ENCODE measurements at places on chromosomes 7 and 10. TPM values are rescaled to one million over a fixed set of nuclear protein-coding genes. Genes with fewer than 3 reads are reported as not detected.

KLHDC10 gene
- 26.4 TPM for total RNA-seq

- no peak for DNase-seq
Observed at GRCh38 chr7:102291916-102292267, 5.2 kb downstream of the SH2B2 start.

DNA sequence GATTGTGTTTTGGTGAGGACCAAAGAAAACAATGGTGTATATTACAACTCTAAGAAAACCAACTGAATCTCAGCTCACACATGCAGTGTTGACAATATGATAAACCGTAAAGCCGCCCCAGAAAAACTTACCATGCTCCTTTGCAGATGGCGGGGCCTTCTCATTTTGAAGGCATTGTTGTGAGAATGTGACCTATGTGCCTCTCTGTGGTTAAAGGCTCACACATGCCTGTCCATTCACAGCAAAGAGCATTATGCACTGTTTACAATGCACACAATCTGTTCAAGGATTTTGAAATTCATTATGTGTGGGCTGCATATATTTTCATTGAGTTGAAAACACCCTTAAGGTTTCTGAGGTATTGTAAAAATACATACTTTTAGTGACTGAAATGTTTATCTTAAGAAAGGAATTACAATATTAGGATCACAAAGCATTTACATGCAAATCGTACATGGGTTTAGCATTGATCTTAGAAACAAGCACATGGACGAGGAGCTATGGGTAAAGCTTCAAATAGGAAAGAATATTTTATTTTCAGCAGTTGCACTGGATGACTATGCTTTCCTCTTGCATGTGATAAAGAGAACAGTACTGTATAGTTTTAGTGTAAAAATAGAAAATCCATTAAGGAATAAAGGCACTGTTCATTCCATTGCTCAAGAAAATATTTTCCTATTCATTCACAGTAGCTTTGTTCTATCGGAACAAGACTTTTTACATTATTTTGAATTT lies 334.3 kb downstream of the ARL4A start:
- peak; percentile 7 for DNase-seq

- DNase-seq, result peak; percentile 9
Observed at GRCh38 chr10:118163217-118163616, 116.5 kb upstream of the RAB11FIP2 start.

DNA sequence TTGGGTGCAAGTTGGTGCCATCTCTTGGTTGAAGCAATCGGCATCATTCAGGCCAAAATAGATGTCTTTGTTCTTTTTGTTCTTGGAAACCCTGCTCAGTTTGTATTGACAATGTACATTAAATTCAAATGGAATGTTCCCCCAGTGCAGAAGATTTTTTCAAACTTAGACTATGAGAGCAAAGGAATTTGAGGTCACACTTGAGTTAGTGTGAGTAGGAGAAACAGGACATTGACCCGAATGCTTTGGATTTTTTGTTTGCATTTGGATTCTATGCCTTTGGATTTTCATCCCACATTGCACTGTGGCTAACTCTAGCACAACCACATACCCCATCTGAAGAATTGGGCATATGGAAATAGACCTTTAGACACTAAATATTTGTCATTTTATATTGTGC lies 480.0 kb downstream of the GALNT17 start:
- no peak for DNase-seq

DNA sequence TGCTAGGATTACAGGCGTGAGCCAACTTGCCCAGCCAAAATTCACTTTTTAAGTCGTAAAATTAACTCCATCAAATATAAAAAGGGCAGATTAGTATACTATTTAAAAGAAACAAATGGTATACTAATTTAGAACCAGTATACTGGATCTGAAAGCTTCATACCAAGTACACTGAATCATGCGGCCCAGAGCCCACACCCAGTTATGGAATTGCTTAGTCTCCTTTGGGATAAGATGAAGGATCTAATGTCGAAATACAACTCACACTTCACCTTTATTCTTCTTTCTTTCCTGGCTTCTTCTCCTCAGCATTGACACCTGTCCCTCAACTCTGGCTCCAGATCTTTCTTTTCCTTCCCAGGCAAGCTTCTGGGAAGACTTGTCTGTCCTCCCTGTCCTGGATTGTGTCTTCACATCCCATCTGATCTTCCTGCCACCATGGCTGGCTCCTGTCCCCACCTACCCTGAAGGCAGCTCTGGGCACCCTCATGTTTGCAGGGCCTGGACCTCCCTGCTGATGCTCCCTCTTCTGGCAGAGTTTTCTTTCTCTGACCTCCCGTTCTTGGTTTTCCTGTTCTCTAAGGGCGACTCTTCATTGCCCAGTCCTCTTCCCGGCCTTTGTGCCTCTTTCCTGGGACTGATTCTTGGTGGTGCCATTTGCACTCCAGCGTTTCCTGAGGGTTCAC lies 57.8 kb upstream of the CTBP2 start:
- DNase-seq, result peak; percentile 12

NME8 gene
- total RNA-seq, result not detected

TMEM106B gene
- total RNA-seq, result 98.5 TPM

EBF3 gene
- 0.05 TPM for total RNA-seq

ZP3 gene
- 5.0 TPM for total RNA-seq

DNA sequence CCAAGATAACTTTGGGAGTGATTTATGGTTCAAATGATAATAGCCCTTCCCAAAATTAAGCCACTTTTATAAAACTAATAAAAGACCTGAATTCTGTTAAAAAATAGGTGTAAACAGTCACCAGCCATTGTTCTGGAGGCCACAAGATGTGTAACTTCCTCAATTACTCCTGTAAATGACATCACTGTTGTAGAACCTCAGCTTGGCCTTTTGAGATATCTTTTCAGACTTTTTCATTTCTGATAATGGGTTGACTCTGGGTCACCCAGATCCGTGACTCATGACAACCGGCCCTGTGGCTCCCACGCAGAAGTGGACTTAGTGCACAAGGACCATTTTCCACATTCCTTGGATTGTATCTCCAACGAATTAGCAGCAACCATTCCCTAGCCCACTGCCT lies 106.6 kb downstream of the DKK1 start:
- DNase-seq, result no peak

MDFIC gene
- total RNA-seq, result 13.9 TPM

KCND2 gene
- total RNA-seq, result 0.05 TPM

DNA sequence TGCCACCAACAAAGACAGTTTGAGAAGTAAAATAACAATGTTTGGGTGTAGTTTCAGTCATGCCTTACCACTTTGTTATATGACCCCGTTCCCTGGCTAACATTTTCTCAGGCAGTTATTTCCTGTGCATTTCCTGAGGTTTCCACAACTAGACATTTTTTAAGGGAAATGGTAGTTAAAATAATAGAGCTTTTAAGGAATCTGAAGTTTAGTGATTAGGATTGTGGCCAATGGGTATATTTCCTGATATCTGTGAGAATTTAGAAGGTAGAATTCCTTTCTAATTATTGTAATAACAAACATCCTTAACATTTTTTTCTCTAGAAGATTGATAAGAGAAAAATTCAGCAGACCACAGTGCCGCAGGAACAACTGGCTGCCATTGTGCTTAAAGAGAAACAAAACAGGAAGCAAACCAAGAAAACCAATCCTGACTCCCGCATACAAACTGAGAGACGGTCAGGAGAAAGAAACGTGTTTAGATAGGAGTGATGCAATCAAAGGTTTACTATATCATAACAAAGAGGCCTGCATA lies 193.6 kb downstream of the MBL2 start:
- no peak for DNase-seq

GRCh38 chr7:6385110-6385781 lies 62.5 kb downstream of the DAGLB start:
- peak; percentile 100 for DNase-seq

CFAP46 gene
- total RNA-seq, result 6.1 TPM

DNA sequence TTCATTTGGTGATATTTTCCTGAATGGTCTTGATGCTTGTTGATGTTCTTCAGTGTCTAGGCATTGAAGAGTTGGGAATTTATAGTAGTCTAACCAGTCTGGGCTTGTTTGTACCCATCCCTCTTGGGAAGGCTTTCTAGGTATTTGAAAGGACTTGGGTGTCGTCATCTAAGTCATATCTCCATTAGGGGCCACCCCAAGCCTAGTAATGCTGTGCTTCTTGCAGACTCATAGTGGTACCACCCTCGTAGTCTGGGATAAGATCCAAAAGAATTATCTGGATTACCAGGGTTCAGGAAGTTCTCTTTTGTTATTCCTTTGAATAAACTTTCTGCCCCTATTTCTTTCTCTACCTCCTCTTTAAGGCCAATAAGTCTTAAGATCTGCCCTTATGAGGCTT lies 319.4 kb upstream of the MYO3A start:
- DNase-seq, result no peak

CNNM2 gene
- total RNA-seq, result 1.7 TPM

- DNase-seq, result no peak
Observed at GRCh38 chr7:115110523-115110922, 188.6 kb downstream of the MDFIC start.

GRCh38 chr10:71276873-71277272 lies 42.2 kb upstream of the SLC29A3 start:
- no peak for DNase-seq

BLNK gene
- 2.8 TPM for total RNA-seq

- DNase-seq, result no peak
Observed at GRCh38 chr7:55592492-55592891, 20.2 kb upstream of the VOPP1 start.

- DNase-seq, result no peak
Observed at GRCh38 chr7:123229426-123229825, 29.7 kb upstream of the SLC13A1 start.

ABCF2 gene
- total RNA-seq, result 80.6 TPM

DNA sequence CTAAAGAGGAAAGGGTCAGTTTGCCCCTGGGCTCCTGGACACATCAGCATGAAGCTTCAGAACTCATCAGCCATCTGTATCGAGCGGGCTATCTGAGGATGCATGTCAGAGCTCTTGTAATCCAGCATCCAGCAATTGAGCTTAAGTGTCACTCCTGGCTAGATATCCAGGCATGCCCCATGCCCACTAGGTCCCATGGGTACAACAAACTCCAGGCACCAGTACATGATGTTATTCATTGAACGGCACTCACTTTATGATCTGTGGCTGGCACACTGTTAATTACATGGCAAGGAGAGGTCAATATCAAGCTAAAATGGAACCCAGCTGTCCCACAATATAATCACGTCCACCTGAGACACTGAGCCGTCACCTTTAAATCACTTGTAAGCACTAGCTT lies 274.2 kb downstream of the ELMO1 start:
- no peak for DNase-seq

DNA sequence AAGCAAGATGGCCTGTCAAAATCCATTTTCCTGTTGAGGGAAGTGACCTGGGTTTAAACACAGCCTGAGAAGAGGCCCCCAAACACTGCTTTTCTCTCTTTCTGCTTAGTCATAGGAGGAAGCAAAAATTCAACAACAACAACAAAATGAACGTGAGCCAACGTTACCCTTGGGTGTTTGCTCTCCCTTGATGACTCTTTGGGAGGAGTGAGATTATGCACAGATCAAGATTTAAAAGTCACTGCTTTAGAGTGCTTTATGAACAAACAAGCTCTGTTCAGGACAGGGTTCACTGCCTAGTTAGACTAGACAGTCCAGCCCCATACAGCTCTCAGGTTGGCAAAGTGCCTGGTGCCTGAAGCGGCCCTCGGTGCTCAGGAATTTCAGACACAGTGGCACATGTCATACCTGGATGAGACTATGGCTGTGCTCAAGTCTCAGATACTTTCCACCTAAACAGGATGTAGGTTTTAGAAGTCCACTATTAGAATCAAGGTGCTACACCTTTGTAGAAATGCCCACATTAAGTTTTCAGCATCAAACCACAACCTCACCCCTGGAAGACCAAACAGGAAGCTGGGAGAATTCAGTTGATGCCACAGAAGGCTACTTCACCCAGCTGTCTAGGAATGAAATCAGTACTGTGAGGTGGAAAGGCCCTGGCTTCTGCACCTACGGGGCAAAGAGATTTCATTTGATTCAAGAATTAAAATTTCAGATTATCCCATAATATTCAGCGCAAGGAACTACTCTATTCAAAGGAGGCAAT lies 38.7 kb downstream of the DENND11 start:
- DNase-seq, result peak; percentile 87

RBM20 gene
- not detected for total RNA-seq

TRPV6 gene
- not detected for total RNA-seq

DNA sequence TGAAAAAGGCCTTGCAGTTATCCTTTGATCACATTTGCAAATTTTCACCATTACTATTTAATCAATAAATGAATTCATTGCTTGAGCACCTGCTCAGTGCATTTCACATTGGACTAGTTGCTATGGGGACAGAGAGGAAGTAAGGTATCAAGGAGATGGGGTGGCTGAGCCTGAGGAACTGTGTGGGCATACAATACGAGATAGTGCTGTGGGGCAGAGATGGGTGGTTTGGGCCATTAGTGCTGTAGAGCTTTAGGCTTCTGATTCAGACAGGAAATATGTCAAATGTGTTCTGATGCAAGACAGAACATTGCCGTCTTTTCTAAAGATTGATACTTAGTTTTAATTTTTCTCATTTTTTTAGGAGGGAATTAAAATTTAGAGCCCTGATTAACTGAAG lies 13.2 kb downstream of the ITGB8 start:
- DNase-seq, result no peak

- DNase-seq, result no peak
Observed at GRCh38 chr10:1301143-1301542, 245.0 kb downstream of the WDR37 start.

- no peak for DNase-seq
Observed at GRCh38 chr10:132979491-132980425, 37.4 kb upstream of the CFAP46 start.

GRCh38 chr7:23544913-23545354 lies 13.2 kb upstream of the TRA2A start:
- peak; percentile 57 for DNase-seq
